Panc1 (cell line): ENCODE measurements at places on chromosomes 4 and X. TPM values are rescaled to one million over a fixed set of nuclear protein-coding genes. Genes with fewer than 3 reads are reported as not detected.
A peak's percentile ranks its signal among the peaks of the same experiment; 100 is the strongest.

GRCh38 chr4:111602848-111603247 is 542.4 kb upstream of the FAM241A start:
- DNase-seq = no peak

MAGEA3 gene
- 0.21 TPM for total RNA-seq

LUZP4 gene
- not detected for total RNA-seq

ENOPH1 gene
- total RNA-seq = 34.7 TPM

GRCh38 chr4:121321466-121321865 is 59.4 kb downstream of the QRFPR start:
- DNase-seq = no peak

DNA sequence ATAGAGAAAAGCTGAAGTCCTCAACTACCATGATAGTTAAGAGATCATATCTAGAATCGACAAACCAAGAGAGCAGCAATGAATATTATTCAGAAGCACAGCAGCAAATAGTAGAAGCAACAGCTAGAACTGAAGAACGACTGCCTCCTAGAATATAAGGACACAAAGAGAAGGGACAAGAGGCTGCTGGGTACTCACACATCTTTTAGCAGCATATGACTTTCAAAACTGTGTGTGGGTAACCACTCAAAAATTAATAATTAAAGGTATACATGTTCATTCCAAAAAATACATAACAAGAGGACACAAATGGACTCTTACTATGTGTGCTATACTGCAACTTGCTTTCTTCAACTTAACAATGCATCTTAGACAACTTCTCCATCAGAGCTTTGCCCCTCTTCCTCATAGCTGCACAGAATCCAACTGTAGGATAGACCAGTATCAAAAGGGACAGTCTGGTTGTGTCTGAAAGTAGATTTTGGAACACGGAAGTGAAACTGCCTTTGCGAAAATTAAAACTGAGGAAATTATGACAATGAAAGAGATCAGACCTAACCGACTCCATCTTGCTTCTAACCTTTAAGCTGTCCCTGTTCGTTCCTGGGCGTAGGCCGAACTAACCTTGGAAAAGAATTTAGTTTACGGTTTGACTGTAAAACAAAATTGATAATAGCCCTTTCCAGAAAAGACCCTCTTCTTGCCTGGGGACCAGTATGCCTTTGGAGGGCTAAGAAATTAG is 125.7 kb downstream of the SH3KBP1 start:
- DNase-seq = no peak

LGI2 gene
- total RNA-seq = not detected

GRCh38 chr4:90027565-90027964 is 99.6 kb upstream of the CCSER1 start:
- DNase-seq = no peak

DNA sequence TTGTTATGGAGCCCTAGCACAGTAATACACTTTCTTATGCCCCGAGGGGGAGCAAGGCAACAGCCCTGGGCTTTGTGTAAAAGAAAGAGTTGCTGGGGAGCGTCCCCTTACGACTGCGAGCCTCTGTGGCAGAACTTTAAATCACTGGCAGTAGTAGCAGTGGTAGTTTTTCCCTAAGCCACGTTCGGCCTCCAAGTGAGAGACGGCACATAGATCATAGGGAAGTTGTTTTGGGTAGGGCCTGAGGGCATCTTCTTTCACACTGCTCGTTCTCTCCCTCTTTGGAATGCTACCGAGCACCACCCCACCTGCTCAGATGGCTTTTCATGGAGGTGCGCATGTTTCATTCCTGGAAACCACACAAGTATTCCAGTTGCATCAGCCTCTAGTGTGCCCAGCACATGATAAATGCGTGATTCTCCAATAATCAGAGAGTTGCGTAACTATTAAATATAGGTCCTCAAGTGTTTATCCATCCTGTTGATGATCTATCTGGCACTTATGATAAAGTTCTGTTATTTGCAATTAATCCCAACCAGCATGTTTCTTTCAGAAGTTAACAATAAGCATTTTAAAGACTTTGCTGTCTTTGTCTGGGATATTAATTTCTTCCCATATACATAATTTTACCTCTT is 7.0 kb upstream of the SYNPO2 start:
- no peak for DNase-seq

INTU gene
- 3.7 TPM for total RNA-seq

SHROOM3 gene
- total RNA-seq = 7.2 TPM

FRMPD4 gene
- total RNA-seq = not detected

MAGEA1 gene
- not detected for total RNA-seq

- no peak for DNase-seq
Measured at GRCh38 chr4:107034091-107034995, 1.8 kb downstream of the DKK2 start.

PRDM8 gene
- 5.3 TPM for total RNA-seq

CFAP97 gene
- 39.0 TPM for total RNA-seq

DNA sequence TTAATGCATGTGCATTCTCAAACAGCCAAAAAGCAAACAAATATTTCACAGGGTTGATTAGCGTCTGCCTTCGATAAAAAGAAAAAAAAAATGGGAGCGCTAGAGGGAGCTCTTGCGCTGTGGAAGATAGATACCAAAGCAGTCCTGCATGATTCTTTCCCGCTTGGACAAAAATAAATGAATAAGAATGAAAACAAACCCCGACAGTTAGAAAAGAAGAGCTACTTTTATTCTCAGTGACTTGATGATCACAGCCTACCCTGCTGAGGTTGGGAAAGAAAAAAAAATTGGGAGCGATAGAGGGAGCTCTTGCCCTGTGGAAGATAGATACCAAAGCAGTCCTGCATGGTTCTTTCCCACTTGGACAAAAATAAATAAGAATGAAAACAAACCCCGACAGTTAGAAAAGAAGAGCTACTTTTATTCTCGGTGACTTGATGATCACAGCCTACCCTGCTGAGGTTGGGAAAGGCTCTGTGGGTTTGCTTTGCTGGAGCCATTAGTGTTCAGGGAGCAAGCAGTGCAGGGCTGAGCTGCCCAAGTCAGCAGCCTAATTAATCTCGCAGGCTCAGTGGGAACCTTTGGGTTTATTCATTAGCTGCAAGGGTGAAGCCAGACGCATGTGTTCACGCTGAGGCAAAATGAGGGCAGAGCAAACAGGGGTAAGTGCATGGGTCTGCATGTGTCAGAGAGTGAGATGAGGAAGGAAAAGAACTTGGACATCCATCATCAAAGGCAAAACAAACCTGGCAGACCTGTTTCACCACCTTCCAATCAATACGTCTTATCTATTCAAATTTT is 249.3 kb upstream of the PRKX start:
- peak; percentile 1 for DNase-seq

CYLC1 gene
- total RNA-seq = not detected

VEGFD gene
- total RNA-seq = not detected

DNA sequence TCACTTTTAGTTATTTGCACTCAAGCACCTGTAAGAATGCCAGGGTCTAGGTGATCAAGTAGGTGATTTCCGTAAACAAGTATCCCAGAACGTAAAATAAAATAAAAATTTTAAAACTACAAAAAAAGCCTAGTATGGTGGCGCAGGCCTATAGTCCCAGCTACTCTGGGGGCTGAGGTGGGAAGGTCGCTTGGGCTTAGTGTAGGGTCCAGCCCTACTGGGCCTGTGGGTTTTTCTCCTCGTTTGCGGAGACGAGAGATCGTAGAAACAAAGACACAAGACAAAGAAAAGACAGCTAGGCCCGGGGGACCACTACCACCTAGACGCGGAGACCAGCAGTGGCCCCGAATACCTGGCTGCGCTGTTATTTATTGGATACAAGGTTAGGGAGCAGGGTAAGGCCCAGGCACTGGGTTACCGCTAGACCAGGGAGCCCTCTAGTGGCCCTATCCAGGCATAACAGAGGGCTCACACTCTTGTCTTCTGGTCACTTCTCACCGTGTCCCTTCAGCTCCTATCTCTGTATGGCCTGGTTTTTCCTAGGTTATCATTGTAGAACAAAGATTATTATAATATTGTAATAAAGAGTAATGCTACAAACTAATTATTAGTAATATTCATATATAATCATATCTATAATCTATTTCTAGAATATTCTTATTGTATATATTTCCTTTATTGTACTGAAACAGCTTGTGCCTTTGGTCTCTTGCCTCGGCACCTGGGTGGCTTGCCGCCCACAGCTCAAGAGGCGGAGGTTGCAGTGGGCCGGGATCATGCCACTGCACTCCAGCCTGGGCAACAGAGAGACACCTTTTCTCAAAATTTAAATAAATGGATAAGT is 38.4 kb downstream of the SAGE1 start:
- peak; percentile 38 for DNase-seq
